ENCODE measurements at places on chromosomes 5 and 9. TPM values are rescaled to one million over a fixed set of nuclear protein-coding genes. Genes with fewer than 3 reads are reported as not detected.

The HTR4 gene
- not detected for total RNA-seq

The LMX1B gene
- total RNA-seq, result not detected

The PCA3 gene
- total RNA-seq, result not detected

The NR2F1 gene
- 95.8 TPM for total RNA-seq

The MAP1B gene
- total RNA-seq, result 130 TPM
